CD4-positive, alpha-beta T cell treated with Interleukin-21 for 1 hour (primary cell): ENCODE measurements at places on chromosomes 2 and 18.

DNA sequence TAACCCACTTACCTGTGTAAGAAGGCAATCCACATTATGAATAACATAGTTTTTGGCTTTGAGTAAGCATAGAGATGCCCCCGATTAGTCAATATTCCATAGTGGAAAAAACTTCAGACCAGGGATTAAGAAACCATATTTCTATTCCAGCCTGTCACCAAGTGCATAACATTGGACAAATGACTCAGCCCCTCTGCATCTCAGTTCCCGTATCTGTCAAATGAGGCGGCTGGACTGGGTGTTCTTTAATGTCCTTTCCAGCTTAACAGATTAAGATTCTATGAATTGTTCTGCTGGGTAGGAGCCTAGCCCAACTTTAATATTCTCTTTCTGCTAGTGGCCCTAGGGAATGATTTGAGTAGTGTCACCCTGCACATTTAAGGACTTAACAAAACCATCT lies 11.8 kb upstream of the FTCDNL1 start:
- no peak for DNase-seq

DNA sequence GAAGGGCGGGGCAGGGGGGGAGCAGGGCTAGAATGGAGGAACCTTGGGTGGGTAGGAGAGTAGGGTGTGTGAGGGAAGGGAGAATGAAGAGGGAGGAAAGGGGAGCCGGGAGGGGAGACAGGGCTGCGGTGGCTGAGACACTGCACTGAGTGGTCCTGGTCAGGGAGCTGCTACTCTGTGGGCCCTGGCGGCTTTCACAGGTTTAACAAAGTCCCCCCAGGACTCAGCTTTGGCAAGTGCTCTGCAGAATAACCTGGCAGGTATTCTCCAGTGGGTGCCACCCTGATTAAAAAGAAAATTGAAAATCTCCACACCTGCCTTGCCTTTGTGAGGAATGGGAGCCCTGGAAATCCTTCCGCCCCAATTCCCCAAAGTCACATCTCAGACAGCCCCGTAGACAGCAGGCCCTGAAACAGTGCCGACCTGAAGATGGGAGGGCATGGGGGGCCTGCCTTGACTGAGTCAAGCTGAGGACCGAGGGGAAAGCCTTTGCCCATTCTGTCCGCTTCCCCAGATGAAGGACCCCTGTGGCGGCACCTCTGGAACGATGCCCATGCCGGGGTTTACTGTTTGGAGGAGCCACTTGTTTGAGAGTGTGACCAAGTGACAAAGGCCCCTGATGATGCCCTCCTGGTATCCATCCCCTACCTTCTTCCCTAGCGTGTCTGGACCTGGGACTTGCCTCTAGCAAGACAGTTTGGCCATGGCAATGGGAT lies 43.6 kb upstream of the OTOS start:
- DNase-seq: no peak

GRCh38 chr18:79399275-79400081 lies 3.7 kb downstream of the NFATC1 start:
- no peak for DNase-seq

GRCh38 chr18:48021273-48021914 lies 90.9 kb upstream of the SMAD2 start:
- DNase-seq: no peak

DNA sequence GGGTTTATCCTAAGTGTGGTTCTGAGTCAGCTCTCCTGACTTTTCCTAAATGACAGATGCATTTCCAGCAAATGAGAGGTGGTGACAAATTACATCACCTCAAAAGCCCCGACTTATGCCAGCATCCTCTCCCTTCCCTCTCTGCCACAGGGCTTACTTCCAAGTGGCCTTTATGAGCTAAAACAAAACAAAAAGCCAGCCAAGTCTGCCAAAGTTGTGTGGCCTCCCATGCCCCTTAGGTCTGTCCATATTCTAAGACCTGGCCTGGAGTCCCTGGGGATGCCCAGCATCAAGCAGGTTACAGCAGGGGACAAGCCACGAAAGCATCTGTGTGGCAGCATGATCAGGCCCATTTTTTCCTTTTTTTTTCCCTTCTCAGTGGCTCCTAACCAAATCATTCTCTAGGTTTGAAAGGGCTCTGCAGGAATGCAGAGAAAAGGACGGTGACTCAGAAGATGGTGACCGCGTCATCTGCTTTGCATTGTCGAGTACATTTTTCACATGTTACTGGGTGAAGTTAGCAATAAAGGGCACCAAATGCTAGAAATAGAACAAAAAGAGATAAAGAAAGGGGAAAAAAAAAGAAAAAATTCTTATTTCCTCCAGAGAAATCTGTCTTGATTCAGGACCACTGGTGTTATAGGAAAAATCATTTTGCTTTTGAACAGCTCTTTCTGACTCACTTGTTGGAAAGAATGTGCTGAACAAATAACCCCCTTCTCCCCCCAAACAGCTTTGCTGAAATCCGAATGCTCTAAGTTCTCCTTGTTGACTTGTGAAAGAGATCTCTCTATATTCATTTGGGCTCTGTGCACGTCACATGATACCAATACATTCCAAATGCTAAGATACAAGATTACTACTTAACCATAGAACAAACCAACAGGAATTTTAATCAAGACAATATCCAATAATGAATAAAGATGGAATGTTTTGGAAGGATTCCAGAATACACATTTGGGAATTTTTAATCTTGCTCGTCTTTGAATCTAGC lies 178.7 kb downstream of the EN1 start:
- DNase-seq: no peak

GRCh38 chr2:181857483-181857882 lies 34.0 kb upstream of the ITPRID2 start:
- no peak for DNase-seq

DNA sequence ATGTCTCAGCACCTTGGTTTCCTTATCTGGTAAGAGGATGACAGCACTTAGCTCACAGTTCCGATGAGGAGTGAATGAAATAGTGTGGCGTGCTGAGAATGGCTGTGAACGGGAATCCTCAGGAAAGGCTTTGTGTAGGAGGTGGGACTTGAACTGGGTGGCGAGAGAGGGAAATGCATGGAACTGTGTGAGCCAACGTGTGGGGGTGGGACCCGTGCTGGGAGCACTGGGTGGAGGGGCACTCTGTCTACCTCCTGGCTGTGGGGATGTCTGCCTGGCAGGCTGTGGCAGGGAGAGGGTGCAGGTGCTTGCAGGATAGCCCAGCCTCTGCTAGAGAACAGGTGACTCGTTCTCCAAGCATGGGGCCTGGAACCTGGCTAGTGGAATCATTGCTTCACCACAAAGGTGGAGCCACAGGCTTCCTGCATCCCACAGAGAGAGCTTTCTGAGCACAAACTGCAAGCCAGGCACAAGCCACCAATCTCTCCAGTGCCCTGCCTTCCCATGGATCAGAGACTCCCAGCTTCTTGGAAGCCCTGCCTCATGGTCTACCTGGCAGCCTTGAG lies 145.2 kb downstream of the CELF4 start:
- no peak for DNase-seq

DNA sequence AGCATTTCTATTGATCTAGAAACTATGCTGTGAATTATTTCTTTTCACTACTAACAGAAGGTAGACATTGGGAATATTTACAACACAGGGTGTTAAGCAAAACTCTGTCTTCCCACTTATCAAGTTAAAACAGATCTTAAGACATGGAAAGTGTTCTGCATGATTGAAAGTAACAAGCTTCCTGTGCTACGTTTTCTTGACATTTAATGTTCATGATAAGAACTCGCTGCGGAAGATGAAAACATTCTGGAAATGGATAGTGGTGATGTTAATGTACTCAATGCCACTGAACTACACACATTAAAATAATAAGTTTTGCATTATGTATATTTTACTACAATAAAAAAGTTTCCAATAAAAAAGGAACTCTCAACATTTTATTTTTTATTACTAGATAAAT lies 74.4 kb upstream of the SCN7A start:
- no peak for DNase-seq

DNA sequence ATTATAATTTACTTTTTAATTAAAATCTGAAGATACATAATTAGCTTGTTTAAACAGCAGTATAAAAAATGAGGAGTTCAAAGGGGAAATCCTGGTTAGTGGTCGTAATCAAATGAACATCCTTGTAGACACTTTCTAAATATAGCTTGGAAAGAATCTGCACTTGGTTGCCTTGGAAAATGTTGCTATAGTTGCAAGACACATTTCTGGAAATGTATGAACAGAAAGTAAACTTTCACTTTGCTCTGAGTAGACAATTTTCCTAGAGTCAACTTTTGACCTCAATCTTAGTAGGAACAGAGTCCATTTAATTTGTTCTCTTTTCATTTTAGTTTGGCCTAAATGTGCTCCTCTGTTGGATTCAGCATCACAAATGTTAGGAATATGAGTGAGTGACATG lies 38.3 kb downstream of the GCA start:
- no peak for DNase-seq

DNA sequence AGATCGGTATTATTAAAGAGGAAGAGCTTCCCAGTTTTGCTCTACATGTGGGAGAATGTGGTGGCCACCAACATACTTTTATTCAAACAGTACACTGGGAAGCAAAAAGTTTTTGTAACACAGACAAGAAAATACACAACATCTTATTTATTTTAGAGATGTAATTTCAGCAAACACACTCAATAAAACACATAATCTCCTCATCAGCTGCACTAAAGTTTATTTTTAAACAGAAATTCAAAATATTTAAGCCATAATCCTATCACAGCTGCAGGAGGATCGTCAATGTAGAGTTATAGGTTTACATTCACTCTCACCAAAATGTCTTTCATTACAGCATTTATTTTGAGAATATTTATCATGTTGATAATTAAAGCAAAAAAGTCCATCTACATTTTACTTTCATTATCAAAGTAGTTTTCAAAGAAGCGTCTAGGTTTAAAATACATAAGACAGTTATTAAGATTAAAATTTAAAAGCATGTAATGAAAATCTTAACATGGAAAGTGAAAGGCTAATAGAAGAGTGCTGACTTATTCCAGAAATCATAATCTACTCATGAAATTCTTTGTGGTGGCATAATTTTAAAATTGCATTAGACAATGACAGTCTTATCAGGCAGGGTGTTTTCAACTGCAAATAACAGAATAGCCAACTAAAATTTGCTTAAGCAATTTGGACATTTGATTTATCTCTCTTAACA lies 61.0 kb downstream of the ANKRD44 start:
- DNase-seq: no peak

DNA sequence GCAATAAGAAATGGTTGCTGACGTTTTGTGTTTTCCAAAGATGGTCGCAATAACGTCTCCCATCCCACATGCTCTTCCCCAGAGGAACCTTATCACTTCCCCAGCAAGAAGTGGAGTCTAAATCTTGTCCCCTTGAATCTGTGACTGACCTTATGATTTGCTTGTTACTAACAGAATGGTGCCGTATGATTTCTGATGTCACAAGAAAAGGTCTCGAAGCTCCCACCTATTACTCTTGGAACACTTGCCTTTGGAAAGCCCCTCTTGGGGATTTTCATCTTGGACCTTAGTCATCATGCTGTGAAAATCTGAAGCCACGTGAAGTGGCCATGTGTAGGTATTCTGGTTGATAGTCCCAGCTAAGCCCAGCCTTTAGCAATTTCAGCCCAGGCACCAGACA lies 86.2 kb upstream of the GLS start:
- no peak for DNase-seq

DNA sequence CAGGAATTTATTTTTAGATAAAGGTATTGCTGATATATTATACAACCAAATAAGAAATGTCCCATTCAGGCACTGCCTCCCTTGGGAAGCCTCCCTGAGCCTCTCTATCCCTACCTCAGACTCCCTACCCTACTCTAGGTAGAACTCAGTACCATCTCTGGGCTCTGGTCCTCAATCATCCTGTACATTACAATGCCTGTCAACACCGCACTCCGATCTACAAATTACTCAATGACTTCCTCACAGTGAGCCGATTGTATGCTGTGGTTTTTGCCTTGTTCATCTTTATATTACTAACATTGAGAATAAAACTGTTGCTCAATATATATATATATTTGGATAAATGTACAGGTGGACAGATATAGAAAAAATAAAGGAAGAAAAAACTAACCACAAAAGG lies 207.5 kb downstream of the STK39 start:
- no peak for DNase-seq

- no peak for DNase-seq
Measured at GRCh38 chr2:85162746-85163301, 29.6 kb downstream of the TCF7L1 start.

GRCh38 chr2:46517485-46517884 lies 38.1 kb downstream of the TMEM247 start:
- DNase-seq: no peak

DNA sequence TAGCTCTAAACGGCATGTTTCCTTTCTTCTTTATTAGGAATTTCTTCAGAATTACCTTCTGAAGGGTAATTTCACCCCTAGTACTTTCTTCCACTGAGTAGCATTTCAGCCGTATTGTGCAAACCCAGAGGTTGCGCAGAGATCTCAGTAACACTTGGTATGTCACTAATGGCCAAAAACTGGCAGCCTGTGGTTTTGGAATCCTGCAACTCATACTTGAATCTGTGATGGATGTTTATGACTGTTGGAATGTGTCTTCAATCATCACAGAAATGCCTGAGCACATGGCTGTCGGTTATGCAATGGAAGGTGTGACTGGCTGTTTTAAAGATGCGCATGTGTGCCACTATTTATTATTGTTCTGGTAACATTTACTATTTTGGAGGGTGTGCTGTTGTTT lies 100.0 kb downstream of the COLEC12 start:
- DNase-seq: no peak

GRCh38 chr18:68436485-68436884 lies 278.4 kb downstream of the TMX3 start:
- no peak for DNase-seq

- no peak for DNase-seq
Measured at GRCh38 chr2:195396479-195396878, 260.5 kb upstream of the SLC39A10 start.

GRCh38 chr2:169046440-169047151 lies 15.5 kb upstream of the ABCB11 start:
- no peak for DNase-seq

DNA sequence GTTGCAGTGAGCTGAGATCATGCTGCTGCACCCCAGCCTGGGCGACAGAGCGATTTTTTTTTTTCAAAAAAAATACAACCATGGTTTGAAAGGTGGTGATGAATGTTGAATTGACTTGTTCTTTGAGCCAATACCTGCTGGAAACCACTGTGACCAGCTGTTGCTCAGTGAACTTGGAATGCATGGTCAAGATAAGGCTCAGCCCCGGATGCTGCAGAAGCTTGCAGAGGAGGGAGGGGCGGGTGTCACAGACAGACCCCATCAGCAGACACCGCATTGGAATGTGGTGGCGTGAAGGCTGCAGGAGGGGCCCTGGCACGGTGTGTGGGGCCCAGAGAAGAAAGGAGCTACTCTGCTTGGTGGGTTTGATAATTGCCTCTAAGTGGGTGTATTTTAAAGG lies 91.6 kb downstream of the ITGB1BP1 start:
- DNase-seq: no peak

DNA sequence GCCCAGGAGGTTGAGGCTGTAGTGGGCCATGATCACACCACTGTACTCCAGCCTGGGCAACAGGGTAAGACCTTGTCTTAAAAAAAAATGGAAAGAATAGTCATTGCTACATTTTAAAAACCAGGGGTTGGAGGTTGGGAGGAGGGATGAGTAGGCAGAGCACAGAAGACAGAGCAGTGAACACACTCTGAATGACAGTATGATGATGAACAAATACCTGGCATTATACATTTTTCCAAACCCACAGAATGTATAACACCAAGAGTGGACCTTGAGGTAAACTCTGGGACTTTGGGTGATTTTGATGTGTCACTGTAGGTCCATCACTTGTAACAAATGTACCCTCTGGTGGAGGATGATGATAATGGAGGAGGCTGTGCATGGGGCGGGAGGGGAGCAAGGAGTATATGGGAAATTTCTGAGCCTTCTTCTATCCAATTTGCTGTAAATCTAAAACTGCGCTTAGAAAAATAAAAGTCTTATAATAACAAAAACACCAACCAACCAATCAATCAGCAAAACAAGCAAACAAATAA lies 111.4 kb upstream of the PGAP1 start:
- no peak for DNase-seq
